Stromal cell of bone marrow (primary cell): ENCODE measurements at places on chromosomes 12 and 14.
A peak's percentile ranks its signal among the peaks of the same experiment; 100 is the strongest.

DNA sequence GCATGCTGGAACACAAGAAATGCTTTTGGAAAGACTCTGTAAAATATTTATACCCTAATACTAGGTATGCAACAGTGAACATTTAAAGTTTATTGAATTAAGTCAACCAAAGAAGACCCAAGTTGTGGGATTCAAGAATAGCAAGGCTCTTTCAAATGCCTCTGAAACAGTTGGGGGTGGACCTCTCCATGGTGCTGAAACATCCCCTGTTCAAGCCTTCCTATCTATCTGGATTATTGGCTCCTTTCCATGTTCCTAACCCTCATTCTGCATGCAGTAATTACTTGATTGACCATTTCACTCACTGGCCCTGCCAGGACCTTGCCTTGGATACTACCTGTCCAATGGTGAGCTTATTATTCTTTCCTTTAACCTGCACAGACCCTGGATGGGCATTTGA lies 349.7 kb downstream of the NRXN3 start:
- peak; percentile 6 for DNase-seq

DNA sequence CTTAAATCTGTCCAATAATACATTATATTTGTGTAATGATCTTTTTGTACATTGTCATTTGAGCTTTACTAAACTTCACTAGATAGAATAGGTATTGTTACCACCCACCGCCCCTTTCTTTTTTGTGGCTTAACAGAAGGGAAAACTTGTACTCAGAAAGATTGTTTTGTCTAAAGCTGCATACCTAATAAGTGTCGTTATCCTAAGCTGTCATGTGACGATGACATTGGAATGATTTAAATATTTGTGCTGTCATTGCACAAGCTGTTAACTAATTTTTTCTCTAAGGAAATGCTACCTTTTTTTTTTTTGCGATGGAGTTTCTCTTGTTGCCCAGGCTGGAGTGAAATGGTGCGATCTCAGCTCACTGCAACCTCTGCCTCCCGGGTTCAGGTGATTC lies 3.6 kb downstream of the DIP2B start:
- DNase-seq: no peak

- no peak for DNase-seq
These were observed 8.9 kb downstream of the TOGARAM1 start for GRCh38 chr14:44970907-44971306.

DNA sequence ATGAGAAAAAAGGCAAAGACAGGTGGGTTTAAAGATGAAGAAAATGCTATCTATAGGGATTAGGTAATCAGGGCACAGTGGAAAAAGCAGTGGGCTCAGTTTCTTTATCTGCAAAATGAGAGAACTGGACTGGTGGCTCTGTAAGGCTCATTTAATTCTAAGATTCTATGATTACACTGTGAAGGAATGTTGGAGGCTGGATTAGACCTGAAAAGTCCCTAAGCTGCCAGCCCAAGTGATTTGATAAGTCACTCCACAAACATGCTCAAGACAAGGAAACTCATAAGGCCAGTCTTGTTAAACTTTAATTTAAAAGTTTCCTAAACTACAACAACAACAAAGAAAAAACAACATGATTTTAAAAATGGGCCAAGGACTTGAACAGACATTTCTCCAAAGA lies 75.1 kb downstream of the DCAF5 start:
- DNase-seq: peak; percentile 79

- DNase-seq: no peak
These were observed 21.3 kb upstream of the SUPT16H start for GRCh38 chr14:21405097-21405496.
